T follicular helper cell (primary cell): ENCODE measurements at places on chromosomes 16 and 17.

DNA sequence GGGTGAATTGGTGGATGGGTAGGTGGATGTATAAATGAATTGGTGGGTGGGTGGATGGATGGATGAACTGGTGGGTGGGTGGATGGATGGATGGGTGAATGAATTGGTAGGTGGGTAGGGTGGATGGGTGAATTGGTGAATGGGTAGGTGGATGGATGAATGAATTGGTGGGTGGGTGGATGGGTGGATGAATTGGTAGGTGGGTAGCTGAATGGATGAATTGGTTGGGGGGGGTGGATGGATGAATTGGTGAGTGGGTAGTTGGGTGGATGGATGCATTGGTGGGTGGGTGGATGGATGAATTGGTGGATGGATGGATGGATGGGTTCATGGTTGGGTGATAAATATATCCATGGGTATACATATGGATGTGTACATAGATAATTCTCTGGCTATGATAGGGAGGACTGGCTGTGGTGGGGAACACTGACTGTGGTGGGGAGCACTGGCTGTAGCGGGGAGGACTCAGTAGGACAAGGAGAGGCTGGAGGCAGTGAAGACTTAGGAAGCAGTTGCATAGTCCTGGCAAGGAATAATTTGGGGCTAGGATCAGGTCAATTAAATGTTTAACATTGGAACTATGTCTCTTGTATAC is 54.4 kb downstream of the ABCC1 start:
- no peak for DNase-seq

DNA sequence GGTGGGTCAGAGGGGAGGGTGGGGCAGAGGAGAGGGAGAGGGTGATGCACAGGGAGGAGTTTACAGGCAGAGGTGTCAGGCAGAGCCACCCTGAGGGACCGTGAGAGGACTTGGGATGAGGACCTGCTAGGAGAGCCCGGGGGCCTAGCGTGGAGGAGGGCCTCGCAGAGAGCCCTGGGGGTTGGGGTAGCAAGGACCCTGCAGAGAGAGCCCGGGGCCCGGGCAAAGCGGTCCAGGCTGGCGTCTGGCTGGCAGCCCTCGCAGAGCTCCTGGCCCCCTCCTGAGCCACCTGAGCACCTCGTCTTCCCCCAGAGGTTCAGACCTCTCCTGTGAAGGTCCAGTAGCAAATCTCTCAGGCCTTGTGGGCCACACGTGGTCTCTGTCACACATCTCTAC is 42.0 kb upstream of the ZNF469 start:
- no peak for DNase-seq

DNA sequence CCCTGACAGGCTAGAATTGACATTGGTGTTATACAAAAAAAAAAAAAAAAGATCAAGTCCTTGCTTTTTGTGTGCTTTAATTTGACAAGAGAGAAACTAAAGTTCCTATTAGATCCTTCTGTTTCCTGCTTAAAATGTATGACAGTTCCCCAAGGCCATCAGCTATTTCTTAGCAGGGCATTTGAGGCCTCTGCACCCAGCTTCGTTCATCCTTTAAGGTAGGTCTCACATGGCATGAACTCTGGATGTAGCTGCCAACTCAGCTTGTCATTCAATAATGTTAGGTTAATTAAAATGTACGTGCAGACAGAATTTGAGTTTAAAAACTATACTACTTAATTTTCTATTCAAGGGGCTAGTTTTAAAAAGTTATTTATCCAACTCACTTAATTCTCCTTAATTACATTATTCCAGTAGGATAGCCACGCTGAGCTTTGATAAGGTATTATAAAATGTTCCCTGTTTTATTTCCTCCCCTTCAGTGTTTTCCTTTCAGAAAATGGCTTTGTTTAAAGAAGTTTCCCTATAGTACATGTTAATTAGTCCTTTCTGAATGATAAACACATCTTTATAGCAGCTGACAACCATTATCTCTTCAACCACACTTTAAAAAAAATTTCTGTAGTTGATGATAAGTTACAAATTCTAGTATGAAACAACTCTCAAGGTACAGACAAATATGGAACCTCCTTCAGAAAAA is 1.2 kb upstream of the RFFL start:
- no peak for DNase-seq

- no peak for DNase-seq
These were observed 18.2 kb upstream of the KRT20 start for GRCh38 chr17:40903129-40903847.

DNA sequence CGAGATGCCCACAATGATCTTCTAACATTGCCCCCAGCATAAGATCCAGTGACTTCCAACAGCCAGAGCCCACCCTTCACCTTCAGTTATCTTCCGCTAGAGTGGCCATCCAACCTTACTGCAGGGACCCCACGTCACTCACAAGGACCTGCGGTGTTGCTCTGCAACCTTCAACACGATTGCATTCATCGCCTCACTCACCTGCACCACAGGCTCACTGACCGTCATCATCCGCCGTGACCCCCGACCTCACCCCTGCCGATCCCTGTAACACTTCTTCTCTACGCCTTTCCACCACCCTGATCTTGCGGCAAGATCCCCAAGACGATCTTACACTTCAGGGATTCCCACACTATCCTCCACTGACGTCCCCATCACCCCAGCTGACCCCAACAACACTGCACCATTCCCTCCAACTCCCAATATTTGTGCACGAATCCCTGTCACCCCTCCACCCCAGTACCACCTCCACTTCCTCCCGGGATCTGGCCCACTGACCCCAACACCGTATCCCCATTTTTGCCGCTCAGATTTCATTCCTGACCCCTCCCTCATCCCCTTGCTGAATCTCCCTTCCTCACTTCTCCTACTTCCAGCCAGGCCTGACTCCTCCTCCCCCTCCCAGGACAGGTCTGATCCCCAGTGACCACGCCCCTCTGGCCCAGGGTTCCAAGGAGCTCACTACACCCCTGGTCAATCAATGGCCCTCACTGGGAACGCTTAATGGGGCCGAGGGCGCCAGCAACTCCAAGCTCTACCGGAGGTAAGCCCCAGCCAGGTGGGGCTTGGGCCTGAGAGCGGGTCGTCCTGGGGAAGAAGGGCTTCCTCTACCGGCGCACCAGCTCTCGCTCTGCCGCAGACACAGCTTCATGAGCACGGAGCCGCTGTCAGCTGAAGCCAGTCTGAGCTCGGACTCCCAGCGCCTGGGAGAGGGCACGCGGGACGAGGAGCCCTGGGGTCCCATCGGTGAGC is 7.6 kb downstream of the RUNDC3A start:
- no peak for DNase-seq

DNA sequence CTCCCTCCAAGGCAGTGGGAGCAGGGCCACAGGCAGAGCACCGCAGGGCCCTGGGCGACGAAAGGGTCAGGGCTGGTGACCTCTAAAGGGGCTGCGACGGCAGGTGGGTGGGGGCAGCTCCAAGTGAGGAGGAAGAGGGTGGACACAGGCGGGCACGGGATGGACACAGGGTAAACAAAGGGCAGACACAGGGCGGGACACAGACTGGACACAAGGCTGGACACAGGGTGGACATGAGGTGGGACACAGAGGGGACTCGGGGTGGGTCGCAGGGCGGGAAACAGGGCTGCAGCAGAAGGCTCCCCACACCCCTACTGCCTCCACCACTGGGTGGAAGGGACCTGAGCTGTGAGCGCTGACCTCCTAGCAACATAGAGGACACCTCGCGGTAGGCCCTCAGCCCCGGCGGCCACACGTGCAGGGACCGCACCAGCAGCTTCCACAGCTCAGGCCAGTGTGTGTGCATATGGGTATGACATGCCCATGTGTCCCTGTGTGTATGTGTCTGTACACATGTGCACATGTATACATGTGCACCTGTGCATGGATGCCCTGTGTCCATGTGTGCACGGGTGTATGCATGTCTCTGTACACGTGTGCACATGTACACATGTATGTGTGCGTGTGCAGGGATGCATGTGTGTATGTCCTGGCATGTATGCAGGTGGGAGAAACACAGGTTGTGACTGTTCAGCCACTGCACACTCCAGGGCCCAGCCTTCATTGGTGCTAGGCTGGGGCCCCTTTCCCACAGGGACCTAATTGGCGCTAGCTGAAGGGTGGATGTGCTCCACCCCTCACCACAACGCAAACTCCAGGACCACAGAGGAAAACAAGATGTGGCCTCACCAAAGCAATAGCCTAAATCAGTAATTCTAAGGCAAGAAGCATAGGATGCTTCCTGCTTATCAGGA is 7.6 kb downstream of the LMF1 start:
- DNase-seq, result no peak

DNA sequence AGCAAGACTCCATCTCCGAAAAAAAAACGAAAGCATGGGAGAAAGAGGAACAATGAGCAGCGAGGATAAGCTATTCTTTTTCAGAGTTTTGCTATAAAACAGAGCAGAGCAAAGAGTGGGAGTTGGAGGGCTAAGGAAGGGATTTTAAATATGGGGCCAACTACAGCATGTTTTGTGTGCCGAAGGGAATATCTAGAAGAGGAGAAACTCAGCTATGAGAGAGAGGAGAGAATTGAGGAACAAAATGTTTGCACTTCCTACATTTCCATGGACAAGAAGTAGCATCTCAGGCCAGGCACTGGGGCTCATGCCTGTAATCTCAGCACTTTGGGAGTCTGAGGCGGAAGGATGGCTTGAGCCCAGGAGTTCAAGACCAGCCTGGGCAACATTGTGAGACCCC is 13.1 kb upstream of the GRB2 start:
- no peak for DNase-seq

GRCh38 chr17:43549496-43549895 is 3.4 kb upstream of the ETV4 start:
- no peak for DNase-seq

- DNase-seq, result no peak
These were observed at the start of gene MYH11 for GRCh38 chr16:15856901-15857698. Gene MYH11, minus strand, starts transcription at chr16:15857028. Its CDS starts 18,776 bp downstream, at chr16:15838252.

GRCh38 chr16:4936991-4937781 is at the start of gene PPL:
Gene PPL, minus strand, starts transcription at chr16:4937148. Its CDS starts 103 bp downstream, at chr16:4937045.
- no peak for DNase-seq

GRCh38 chr16:6641091-6641490 is 691.6 kb upstream of the RBFOX1 start:
- no peak for DNase-seq

GRCh38 chr16:49875806-49876715 is 20.1 kb upstream of the ZNF423 start:
- no peak for DNase-seq

- peak; percentile 80 for DNase-seq
These were observed at the start of gene LLGL2 for GRCh38 chr17:75524970-75525805. Gene LLGL2, plus strand, starts transcription at chr17:75525697. Its CDS starts 17,730 bp downstream, at chr17:75543427.

DNA sequence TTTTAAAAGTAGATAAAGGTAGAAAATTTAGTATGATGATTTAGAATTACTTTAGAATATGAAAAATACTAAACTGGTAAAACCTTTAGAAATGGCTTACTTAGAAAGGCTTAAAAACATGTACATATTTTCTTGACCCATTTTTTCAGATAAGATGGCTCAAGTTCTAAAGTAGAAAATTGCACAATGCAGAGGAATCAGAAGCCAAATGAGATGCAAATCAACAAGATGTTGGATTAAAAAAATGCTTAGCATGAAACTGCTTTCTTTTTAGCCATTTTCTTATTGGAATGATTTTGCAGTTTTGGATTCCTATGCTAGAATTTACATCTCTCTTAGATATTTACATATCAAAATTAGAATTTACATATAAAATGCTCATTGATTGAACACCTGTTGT is 1.5 kb upstream of the KRTAP3-1 start:
- DNase-seq, result no peak

DNA sequence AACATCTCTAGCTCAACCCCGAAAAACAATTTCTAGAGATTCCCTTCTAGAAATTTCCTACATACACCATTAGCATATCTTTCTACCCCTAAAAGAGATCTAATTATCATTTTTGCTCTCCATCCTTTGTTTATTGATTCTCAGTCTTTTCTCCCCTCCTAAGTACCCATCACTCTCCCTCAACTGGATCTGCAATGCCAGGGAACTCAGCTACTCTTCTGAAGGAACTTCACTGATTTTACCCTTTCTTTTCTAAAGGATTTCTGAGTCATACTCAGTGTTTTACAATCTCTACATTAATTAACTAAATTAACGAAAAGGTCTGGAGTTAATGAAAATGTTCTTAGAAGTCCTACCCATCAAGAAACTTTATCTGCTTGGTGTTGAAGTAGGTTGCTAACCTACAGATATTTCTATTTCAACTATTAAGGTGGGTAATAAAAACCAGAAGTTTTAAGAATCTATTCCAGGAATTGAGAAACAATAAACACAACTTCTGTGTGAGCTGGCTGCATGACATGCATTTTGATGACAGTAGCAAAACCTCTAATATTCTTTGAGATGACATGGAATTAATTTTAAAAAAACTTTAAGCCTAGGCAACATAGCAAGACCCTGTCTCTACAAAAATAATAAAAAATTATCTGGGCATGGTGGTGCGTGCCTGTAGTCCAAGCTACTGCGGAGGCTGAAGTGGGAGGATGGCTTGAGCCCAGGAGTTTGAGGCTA is 13.6 kb downstream of the CREBBP start:
- DNase-seq, result no peak

- DNase-seq, result no peak
These were observed 968 bp downstream of the AGRP start for GRCh38 chr16:67482233-67482924.

GRCh38 chr16:11264155-11264832 is 4.8 kb downstream of the TNP2 start:
- DNase-seq, result no peak

DNA sequence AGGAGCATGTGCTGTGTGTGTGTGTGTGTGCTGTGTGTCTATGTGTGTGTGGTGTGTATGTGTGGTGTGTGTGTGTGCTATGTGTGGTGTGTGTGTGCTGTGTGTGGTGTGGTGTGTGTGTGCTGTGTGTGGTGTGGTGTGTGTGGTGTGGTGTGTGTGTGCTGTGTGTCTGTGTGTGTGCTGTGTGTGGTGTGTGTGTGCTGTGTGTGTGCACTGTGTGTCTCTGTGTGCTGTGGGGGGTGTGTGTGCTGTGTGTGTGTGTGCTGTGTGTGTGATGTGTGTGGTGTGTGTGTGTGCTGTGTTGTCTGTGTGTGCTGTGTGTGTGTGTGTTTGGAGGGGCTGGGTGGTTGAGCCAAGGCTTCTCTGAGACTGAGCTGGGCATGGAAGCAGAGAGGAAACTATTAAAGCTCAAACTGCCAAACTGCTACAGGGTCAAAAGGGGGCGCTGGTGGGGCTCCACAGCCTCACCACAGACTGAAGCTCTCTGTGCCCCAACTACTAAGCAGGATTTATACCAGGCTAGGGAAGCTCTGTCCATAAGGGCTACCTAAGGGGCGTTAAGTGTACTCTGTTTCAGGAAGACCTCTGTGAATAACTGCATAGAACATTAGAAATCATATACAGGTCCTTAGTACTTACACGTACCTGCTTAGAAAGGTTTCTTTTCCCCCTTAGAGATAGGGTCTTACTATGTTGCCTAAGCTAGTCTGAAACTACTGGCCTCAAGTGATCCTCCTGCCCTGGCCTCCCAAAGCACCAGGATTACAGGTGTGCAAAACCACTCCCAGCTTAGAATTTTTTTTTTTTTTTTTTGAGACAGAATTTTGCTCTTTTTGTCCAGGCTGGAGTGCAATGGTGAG is 27.8 kb upstream of the GHDC start:
- peak; percentile 42 for DNase-seq

- DNase-seq, result no peak
These were observed 78.2 kb downstream of the MARF1 start for GRCh38 chr16:15564604-15565339.
